HL-60 (cell line): ENCODE measurements at places on chromosomes 13 and 19.

DNA sequence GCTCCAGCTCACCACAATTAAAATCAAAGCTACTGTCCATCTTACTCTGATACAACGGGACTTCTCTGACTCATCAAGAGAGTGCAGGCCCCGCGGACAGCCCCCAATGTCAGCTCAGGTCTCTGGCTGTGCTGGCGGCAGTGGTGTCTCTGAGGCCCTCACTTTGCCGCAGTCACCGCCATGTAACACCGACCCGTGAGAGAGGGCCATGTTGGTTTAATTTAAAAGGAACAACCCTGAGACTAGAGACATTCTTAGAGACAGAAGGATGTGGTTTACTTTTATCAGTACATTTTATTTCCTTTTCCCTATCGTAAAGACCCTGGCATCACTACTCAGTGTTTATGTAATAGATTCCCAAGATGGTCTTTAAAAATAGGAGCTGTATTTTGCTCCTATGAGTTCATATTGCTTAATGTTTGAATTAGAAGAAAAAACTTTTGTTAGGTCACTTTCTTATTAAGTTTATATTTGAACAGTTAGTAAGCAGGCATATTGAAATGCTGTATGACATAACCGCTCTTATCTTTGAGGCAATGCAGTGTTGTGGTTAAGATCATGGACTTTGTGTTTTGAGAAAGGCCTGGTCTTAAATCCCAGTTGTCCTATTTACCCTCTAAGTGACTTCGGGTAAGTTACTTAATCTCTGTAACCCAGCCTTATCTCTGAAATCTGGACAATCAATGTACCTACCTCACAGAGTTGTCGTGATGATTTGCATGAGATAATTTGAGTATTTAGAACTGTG lies 23.4 kb downstream of the DGKH start:
- peak; percentile 11 for DNase-seq

GRCh38 chr13:113836768-113837559 lies 26.9 kb downstream of the GAS6 start:
- DNase-seq, result no peak

GRCh38 chr13:111202745-111203144 lies 87.6 kb downstream of the ARHGEF7 start:
- peak; percentile 13 for DNase-seq

DNA sequence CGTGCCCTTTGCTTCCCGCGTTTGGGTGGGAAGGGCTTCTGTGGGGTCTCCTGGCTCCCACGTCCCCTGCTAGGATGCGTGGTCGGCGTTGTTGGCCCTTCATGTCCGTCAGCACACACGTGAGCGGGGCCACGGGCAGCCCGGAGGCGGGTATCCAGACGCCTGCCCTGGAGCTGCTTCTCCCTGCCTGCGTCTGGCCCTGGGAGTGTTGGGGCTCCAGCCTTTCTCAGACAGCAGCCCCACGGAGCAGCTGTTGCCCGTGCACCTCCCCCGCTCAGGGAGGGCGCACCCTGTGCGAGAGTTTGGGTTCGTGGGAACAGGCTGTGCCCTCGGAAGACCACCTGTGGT lies 14.5 kb downstream of the DAZAP1 start:
- no peak for DNase-seq

- DNase-seq, result no peak
Measured at GRCh38 chr19:13029893-13030292, 34.6 kb downstream of the NFIX start.

DNA sequence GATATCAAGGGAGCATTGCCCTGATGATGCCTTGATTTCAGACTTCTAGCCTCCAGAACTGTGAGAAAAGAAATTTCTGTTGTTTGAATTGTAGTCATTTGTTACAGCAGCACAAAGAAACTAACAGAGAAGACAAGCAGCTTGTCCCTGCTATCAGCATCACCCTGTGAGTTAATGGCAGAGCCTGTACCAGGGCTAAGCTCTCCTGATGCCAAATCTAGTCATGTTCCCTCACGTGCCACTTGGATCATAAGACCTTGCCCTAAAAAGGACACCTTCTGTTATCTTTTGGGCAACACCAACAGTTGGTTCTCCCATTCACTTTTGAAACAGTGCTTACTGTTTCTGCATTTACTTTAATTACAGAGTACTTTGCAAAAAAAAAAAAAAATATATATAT lies 14.8 kb downstream of the RCBTB2 start:
- no peak for DNase-seq

- peak; percentile 42 for DNase-seq
Measured at GRCh38 chr13:51832471-51833152, 12.4 kb downstream of the TMEM272 start.

DNA sequence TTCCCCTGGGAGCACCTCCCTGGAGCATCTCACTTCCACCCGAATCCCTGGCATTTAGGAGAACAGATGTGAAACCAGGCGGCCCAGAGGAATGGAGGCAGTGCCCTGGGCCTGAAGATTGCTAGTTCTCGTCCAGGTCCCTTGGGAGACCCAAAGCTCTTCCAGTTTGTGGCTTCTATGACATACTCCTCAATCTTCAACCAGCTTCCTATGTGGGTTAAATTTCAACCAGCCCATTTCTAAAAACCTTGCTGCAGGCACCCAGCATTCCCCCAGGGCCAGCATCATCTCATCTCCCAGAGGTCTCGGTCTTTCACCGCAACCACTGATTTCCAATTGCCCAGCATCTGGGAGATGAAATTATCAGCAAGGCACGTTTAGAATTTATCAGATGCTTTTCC lies 46.0 kb upstream of the STK24 start:
- no peak for DNase-seq

DNA sequence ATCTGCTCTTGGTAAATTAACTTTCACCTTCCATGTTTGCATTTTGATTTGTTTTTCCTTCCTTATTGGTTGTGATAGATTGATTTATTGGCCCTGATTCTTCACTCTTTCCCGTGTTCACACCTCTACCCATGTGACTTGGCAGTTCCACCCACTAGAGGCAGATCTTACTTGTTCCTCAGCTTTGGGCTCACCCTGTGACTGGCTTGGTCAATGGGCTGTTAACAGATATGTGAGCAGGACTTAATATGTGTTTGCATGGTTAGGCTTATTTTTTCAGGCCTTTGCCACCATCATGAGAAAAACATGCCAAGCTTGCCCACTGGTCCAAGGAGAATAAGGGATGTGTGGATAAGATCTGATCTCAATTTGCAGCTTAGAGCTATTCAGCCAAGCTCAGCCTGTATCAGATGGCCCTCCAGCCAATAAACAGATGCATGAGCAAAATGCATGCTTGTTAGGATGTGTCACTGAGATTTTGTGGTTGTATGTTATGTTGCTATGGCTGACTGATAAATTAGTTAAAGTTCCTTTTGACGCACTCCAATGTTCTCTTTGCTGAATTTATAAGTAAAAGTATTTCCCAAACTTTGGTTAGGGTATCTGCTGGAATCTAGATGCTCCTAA lies 48.0 kb downstream of the RGCC start:
- DNase-seq, result no peak

DNA sequence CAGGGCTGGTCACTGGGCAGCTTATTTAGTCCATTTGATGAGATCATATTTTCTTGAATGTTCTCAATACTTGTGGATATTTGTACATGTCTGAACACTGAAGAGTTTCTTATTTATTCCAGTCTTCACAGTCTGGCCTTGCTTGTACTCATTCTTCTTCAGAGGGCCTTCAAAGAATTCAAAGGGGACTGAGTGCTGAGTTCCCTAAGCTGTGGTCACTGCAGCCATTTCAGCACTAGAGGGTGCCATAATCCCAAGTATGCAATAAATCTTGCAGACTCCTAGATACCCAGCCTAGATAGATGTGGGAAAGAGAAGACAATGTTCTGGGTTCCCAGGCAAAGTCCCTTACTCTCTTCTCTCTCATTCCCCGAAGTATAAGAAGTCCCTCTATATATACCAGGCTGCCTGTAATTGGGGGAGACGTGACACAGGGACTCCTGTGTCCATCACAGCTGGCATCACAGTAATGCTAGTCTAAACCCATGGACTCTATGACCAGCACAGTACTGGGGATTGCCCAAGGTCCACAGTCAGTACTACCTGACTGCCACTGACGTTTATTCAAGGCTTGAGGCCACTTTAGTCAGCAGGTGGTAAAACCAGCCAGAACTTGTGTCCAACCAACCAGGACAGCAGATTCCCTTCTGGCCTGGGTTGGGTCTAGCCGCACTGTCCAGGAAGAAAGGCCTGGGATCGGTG lies 8.9 kb upstream of the VN1R1 start:
- DNase-seq, result peak; percentile 63

GRCh38 chr13:103759361-103759760 lies 693.1 kb upstream of the SLC10A2 start:
- no peak for DNase-seq

GRCh38 chr19:2288338-2288817 lies 6.4 kb upstream of the PEAK3 start:
- no peak for DNase-seq

DNA sequence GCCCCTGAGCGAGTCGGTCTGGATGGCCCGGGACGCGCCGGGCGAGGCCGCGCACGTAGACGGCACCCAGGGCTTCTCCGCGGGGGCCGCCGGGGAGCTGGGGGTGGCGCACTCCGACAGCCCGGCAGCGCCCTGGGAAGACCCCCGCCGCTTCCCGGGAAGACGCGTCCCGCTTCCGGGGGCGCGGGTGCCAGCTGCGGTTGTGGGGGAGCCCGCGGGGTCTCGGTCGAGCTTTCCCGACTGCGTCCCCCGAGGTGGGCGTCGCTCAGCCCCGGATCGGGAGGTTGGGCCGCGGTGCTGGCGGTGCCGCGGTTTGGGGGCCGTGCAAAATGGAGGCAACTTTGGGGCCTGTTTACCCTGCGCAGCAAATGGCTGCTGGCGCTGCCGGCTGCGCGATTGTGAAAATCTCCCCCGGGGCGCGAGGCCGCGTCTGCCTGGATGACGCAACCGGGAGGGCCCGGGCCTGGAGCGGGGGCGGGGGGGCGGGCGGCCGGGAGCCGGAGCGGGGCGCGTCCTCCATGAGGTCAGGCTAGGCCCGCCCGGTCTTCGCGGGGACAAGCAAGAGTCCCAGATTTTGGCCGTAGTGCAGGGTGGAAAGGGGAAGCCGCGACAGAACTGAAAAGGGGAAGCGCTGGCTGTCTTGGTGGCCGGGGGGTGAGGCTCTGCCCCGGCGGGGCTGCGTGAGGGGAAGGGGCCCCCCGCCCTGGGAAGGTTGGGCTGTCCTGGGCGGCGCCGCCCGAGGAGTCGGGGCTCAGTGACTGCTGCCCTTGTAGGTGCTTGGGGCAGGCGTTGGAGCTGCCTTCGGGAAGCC lies 11.3 kb downstream of the PEAK3 start:
- peak; percentile 98 for DNase-seq

- no peak for DNase-seq
Measured at GRCh38 chr19:33724721-33725060, 72.0 kb upstream of the KCTD15 start.

- no peak for DNase-seq
Measured at GRCh38 chr13:40272776-40273139, 393.7 kb downstream of the FOXO1 start.

- DNase-seq, result no peak
Measured at GRCh38 chr13:30082391-30082790, 225.0 kb downstream of the KATNAL1 start.

- no peak for DNase-seq
Measured at GRCh38 chr19:4972509-4973230, 3.8 kb downstream of the KDM4B start.

DNA sequence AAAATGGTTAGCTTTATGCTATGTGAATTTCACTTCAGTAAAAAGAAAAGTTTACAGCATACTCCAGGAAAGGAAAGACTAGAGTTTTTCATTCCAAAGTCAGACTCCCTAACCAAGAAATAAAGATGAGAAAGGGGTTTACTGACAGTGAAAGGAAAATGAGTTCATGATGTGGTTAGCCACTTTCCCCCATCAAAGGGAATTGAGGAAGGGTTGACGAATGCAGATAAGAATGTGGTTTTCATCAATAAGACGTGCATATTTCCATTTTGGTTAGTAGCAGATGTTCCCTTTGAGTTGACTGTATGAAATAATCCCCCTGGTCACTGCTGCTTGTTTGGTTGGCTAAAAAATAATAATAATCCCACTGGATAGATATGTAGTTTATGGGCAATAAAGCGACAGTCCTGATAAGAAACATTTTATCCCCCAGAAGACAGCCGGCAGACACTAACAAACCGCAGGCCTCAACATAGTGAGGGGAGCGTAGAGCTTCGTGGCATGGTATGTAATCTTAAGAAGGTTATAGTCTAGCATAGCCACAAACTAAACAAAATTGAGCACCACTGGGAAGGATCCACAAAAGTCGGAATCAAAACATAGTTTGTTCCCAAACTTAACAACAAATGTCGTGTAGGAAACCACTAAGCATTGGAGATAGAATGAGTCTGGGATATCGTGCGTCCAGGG lies 114.8 kb downstream of the COL4A2 start:
- no peak for DNase-seq

GRCh38 chr13:73300718-73301425 lies 242.1 kb downstream of the KLF5 start:
- no peak for DNase-seq

DNA sequence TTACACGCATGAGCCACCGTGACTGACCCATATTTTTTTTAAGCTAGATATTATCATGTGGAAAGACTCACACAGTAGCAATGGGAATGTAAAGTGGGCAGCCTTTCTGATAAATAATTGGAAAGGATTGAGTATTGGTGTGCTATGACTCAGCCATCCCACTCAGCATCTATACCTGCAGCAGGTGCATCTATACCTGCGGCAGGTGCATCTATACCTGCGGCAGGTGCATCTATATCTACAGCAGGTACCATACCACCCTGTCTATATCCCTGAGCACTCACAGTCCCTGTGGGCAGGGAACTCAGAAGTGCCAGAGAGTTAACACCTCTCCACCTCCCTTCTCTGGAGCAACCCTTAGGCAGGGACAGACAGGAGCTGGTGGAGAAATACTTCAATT lies 5.2 kb upstream of the LRRC8E start:
- DNase-seq, result no peak

- DNase-seq, result no peak
Measured at GRCh38 chr13:46569456-46569855, 16.5 kb downstream of the LRCH1 start.

GRCh38 chr13:24670961-24671381 lies 9.2 kb upstream of the ATP12A start:
- DNase-seq, result no peak

DNA sequence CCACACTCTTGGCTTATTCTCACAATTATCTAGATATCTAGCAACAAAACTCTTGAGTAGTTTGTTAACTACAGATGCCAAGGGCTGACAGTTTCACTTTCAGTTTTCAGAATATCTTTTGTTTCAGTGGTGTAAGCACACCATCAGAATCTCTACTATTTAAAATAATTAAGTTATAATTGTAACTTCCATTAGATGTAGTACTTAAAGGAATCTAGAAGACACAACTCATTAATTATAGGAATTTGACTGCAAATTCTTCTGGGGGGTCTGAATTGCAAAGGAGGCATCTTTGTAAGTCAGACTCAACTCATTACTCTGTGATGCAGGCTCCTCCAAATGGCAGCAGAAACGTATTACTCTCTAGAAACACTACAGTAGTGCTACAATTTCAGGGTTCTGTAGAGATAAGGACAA lies 44.9 kb upstream of the USPL1 start:
- peak; percentile 45 for DNase-seq

DNA sequence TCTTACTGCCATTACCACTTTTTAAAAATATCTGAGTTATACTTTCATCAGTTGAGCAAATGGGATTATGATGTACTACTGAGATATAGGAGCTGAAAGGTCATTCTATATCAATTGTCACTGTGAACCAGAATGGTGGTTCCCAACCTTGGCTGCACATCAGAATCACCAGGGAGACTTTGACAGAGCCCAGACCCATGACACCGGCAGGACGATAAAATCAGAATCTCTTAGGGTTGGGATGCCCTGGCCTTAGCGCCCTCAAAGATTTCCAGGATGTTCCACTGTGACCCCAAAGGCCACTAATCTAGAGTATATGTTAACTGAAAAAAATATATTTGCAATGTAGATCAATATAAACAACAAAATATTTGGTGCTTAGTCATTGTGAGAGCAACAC lies 355.1 kb downstream of the LIG4 start:
- DNase-seq, result no peak
